CD4-positive, alpha-beta T cell treated with Interleukin-10 for 1 hour (primary cell): ENCODE measurements at places on chromosomes 5 and 9.
A peak's percentile ranks its signal among the peaks of the same experiment; 100 is the strongest.

DNA sequence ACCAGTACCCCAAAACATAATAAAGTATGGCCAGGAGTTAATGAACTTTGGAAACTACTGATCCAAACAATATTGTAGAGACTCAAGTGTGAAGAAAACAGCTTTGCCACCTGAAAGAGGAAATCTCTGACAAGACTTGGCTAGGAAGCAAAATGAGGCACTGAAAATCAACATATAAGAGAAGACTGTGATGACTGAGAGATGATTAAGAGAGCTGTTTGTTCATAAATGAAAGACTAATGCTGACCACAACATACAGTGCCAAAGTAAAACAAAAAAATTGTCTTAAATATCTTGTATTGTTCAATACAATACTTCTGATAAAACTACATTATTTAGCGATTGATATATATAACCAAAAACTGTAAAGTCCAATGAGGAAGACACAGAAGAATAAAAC is 7.2 kb downstream of the RC3H2 start:
- no peak for DNase-seq

- no peak for DNase-seq
These were observed 84.3 kb downstream of the RAI14 start for GRCh38 chr5:34740389-34740806.

DNA sequence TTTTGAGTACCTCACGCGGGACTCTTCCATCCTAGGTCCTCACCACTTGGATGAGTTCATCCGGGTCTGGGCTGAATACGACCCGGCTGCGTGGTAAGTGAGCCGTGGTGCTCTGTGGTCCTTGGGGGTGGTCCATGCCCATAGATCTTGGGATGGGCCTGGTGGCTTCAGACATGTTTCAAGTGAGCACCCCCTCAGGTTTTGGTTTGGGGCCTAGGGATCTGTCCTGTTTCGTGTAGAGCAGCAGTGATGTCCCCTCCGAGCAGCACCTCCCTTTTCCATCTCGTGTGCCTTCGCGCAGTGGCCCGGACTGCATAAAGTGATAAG is 218.9 kb downstream of the CACNA1B start:
- DNase-seq, result no peak

- DNase-seq, result no peak
These were observed 123.7 kb downstream of the RANBP17 start for GRCh38 chr5:170985486-170985885.

- no peak for DNase-seq
These were observed 3.7 kb upstream of the PAPPA start for GRCh38 chr9:116149844-116150243.

GRCh38 chr9:33354651-33355211 is 47.6 kb downstream of the AQP7 start:
- DNase-seq, result no peak

DNA sequence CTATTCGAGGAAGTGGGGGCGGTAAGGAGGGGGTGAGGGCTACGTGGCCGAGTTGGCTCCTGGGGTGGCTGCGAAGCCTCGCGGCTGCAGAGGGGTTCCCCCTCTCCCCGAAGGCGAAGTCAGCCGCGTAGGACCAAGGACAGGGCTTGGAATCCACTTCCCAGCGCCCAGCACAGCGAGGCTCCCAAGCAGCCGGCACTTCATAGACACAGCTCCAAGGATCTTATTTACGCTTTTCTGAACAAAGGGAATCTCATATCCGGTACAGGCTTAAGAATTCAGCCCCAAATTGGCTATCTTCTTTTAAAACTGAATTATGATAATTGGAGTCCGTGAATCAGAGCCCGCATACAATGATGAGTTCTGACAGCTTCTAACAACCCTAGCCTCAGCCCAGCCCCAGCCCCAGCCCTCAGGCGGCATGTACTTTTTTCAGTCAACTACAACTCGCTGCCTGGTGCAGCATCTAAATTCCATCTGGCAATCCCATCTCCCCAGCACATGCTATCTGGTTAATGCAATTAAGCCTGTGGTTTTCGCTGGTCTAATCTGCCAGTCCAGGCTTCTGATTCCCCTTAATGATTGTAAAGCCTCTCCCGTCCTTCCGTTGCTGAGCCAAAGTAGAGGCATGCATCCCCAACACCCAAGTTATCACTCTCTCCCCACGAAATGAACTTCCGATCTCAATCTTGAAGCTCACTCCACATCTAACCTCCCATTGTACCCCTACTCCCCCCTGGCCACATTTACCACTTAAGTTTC is 1.0 kb downstream of the ELAVL2 start:
- no peak for DNase-seq

DNA sequence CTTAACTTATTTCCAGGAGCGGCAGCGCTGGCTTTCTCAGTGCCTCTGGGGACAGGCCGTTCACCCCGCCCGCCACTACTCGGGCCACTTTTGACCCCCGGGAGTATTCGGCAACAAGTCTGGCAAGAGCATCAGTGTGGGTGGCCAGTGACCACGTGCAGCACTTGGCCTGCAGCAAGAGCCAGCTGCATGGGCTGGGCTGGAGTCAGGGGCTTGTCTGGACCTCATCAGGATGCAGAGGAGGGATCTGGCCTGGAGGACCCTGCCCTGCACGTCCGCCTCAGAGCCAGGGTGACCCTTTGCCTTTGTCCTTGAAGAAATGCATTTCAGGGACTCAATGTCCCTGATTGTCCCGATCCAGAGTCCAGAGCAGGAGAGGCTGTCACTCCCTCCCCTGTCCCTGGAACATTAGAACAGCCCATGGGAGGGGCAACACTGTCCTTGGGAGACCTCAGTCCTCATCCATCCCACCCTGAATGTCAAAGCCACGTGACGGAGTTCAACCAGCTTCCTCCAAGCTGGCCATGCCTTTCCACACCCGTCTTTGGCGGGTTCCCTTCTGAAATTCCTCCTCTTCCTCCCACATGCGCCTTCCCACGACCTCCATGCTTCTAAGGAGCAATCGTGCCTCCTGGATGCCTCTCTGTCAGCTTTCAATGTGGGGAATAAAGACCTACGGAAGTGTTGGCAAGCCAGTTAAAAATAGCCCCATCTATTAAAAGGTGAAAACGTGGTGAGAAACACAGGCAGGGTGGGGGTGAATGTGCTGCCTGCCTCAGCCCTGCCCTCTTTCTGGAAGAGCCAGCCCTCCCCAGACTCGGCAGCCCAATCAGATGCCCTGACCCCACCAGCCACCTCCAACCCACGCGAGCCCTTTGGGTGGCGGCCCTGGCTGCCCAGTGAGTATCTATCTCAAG is 99.0 kb downstream of the OLFM1 start:
- DNase-seq, result no peak

- no peak for DNase-seq
These were observed 49.8 kb upstream of the PHYKPL start for GRCh38 chr5:178282391-178282790.

GRCh38 chr9:123523001-123523400 is 167.0 kb downstream of the CRB2 start:
- DNase-seq, result no peak

- peak; percentile 20 for DNase-seq
These were observed 85.6 kb downstream of the GADD45G start for GRCh38 chr9:89690334-89690912.

GRCh38 chr5:55821731-55822512 is 29.2 kb upstream of the IL31RA start:
- no peak for DNase-seq

GRCh38 chr5:52754051-52754450 is 33.7 kb upstream of the ITGA1 start:
- DNase-seq, result no peak

DNA sequence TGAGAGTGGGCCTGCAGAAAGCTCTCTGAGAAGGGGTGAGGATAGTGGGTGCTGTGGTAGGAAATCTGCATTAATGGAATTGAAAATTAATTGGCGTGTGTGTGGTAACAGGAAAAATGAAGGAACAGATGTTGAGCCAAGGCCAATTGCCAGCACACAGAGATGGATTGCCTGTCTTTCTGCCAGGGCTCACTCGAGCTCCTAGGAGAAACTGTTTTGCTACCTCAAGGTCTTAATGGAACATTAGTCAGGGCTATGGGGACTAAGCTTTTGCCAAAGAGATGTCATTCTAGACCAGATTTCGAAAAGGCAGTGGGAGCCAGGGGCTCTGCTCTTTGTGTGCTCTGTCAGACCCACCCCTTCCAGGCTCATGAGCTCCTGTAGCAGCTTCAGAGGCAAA is 124.0 kb upstream of the EFNA5 start:
- no peak for DNase-seq

- no peak for DNase-seq
These were observed 49.0 kb downstream of the ADAMTS2 start for GRCh38 chr5:179296150-179296821.

GRCh38 chr9:116209414-116210116 is 56.0 kb downstream of the PAPPA start:
- DNase-seq, result no peak

GRCh38 chr5:16784843-16785791 is 151.0 kb downstream of the MYO10 start:
- DNase-seq, result no peak

- DNase-seq, result no peak
These were observed 359.4 kb downstream of the ENC1 start for GRCh38 chr5:74281166-74281565.

DNA sequence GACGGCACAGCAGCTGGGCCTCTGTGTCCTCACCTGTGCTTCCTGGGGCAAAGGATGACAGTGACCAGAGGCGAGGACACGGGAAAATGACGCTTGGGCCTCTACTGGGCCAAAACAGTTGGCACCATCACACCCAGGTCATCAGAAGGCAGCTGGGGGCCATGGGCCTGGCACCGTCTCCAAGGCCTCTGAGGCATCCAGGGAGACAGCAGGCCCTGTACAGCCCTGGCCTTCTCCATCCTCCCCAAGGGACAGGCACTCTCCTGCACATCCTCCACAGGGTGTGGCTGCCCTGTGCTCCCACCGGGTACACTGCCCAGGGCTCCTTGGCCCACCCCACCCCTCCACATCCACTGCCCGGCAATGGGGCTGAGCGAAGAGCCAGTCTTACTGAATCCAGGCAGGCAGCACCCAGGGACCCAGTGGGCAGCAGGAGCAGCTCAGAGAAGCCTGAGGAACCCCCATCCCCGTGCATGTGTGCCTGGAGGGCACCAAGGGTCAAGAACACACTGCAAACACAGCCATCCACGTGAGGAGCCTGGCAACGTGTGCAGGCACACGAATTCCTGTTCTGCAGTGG is 4.0 kb downstream of the LPCAT1 start:
- no peak for DNase-seq

- no peak for DNase-seq
These were observed 13.1 kb downstream of the LHX6 start for GRCh38 chr9:122215663-122216062.

DNA sequence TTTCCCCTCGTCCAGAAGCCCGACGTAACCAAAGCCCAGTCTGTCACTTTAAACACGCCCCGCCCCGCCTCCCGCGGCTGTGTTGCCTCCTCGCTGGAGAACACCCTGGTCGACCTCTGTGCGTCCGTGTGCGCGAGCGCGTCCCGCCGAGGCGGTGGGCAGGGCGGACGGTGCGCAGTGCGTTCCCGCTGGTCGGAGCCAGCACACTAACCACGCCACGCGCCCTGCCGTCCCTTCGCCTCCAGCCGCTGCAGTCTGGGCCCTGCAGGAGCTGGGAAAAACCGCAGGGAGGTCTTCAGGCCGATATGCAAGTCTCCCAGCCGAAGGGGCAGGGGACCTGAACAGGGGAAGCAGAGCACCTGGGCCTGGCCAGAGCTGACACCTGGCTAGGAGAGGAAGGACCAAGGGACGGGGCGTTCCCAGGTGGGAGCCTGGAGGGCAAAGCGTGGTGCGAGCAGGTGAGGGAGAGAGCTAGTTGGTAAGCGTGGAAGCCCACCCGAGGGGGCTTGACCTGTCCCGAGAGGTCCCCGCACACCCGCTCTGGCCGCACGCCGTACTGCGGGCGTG is 1.3 kb upstream of the PHPT1 start:
- DNase-seq, result peak; percentile 76

- DNase-seq, result peak; percentile 23
These were observed 4.9 kb upstream of the C7 start for GRCh38 chr5:40904205-40904993.

- DNase-seq, result no peak
These were observed 181.8 kb downstream of the NXNL2 start for GRCh38 chr9:88716596-88717290.

- peak; percentile 59 for DNase-seq
These were observed 543 bp upstream of the ANKRD33B start for GRCh38 chr5:10563110-10563944.

- no peak for DNase-seq
These were observed 687.3 kb upstream of the ST8SIA4 start for GRCh38 chr5:101590384-101590783.

GRCh38 chr5:145847499-145848497 is 12.7 kb upstream of the PRELID2 start:
- no peak for DNase-seq

DNA sequence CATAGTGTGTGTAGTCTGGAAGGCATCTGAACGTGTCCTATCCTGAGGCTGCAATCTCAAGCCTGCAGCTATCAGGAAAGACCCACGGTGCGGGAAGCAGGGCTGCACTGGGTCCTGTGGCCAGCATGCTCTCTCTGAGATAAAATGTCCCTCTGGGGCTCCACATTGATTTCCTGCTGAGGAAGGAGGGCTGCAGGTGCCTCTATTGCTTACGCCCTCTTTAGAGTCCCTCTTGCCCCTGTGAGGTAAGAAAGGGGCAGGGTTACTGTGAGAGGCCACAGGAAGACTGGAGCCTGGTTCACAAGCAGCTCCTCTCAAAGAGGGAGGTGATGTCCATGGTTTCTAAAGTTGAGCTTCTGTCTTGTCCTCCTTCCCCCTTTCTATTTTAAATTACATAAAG is 299.9 kb upstream of the RFX3 start:
- no peak for DNase-seq

- no peak for DNase-seq
These were observed 8.8 kb upstream of the TENT4A start for GRCh38 chr5:6704361-6704851.

GRCh38 chr9:93496285-93496684 is 42.9 kb upstream of the FAM120AOS start:
- DNase-seq, result no peak

GRCh38 chr5:41707853-41708603 is 162.2 kb downstream of the OXCT1 start:
- no peak for DNase-seq

DNA sequence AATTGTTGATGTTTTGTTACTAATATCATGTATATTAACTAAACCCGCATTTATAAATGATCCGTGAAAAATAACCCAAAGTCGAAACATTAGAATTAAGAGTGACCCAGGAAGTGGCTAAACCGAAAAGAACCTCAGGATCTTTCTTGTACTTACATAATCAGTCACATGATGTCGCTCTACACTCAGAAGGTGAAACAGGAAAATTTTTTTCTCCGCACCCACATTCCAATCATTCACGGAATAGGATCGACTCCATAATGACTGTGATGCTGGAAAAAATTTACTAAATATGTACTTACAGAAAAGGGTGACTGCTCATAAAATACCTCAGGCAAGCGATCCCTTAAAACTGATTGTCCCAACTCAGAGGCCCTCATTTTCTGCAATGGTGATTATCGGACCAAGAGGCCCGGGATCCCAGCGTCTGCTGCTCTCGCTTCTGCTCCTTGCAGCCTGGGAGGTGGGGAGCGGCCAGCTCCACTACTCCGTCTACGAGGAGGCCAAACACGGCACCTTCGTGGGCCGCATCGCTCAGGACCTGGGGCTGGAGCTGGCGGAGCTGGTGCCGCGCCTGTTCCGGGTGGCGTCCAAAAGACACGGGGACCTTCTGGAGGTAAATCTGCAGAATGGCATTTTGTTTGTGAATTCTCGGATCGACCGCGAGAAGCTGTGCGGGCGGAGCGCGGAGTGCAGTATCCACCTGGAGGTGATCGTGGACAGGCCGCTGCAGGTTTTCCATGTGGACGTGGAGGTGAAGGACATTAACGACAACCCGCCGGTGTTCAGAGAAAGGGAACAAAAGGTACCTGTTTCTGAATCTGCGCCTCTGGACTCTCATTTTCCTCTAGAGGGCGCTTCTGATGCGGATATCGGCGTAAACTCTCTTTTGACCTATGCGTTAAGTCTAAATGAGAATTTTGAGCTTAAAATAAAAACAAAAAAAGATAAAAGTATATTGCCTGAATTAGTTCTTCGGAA is at the start of gene PCDHA12:
PCDHA12 (plus strand) TSS at position 224 of the 981 bp plus-strand sequence; CDS start at position 389, 165 bp downstream.
- DNase-seq, result no peak
